Right lobe of liver (tissue), 6 donors: ENCODE measurements at places on chromosomes 1 and 21.
A peak's percentile ranks its signal among the peaks of the same experiment; 100 is the strongest.

GRCh38 chr1:220983877-220984635 lies 104.8 kb downstream of the HLX start:
- peak; percentile 83 for DNase-seq
- peak overlapping the region; percentile 28 for H3K27ac ChIP-seq
- peaks cover 6% of the 10 kb centered on the region for H3K4me1 ChIP-seq
- H3K4me3 ChIP-seq: no peak overlapping the region
- H3K36me3 ChIP-seq: no peaks in the 10 kb centered on the region

DNA sequence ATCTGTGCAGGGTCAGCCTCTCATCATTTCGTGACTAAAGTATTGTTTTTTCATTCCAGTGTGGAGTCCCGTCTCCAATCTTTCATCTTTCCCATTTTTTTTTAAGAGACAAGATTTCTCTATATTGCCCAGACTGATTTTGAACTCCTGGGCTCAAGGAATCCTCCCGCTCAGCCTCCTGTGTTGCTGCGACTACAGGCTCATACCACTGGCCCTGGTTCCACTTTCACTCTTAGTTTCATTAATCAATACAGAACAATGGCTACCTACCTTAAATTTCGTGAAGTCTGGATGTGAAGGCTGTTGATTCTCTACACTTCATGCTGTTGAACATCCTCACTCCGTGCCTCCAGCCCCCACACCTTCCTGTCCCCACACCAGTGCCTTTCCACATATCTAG lies 97.7 kb upstream of the GREM2 start:
- no peak for DNase-seq
- H3K36me3 ChIP-seq: no peaks in the 10 kb centered on the region
- H3K27me3 ChIP-seq: no peaks in the 10 kb centered on the region

DNA sequence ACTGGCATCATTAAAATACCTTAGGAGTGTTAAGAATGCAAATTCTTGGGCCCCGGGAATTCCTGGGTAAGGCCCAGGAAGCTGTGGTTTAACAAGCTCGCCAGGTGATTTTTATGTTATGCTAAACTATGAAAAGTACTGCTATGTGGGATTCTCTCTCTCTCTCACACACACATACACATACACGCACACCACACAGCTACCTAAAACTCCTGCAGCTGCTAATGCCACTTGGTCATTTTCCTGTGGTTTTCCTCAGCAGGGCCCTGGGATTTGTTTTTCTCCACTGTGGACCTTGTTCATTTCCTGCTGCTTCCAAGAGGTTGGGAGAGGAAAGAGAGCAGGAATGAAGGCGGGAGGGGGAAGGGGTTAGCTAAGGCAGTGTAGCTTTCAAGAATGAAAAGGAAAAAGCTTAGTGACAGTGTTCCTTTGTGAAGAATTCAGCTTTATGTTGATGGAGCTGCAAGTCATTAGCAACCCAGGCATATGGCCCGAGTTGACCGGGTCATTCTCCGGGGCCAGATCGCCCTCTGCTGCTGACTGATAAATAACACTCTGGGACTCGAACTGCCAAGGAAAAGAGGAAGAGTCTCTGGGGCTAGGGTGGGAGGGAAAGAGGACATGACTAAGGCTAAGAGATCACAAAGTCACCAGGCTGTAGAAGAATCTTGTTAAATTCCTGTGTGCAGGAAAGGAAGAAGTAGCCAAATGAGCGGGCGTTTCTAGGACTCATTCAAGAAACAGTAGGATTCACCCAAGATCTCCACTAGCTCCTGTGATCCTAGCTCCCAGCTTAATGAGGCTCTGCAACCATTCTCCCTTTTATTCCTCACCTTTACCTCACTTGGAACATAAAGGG lies 30.5 kb upstream of the LRIG2 start:
- no peaks in the 10 kb centered on the region for H3K36me3 ChIP-seq
- peak; percentile 71 for DNase-seq
- no peak overlapping the region for H3K27ac ChIP-seq
- H3K4me1 ChIP-seq: peaks cover 3% of the 10 kb centered on the region
- no peaks in the 10 kb centered on the region for H3K27me3 ChIP-seq
- no peak overlapping the region for H3K4me3 ChIP-seq

GRCh38 chr1:32047701-32048100 lies 25.0 kb upstream of the TMEM39B start:
- no peak overlapping the region for H3K27ac ChIP-seq
- no peak for DNase-seq
- peaks cover 59% of the 10 kb centered on the region for H3K36me3 ChIP-seq
- H3K4me1 ChIP-seq: no peaks in the 10 kb centered on the region
- H3K27me3 ChIP-seq: no peaks in the 10 kb centered on the region

DNA sequence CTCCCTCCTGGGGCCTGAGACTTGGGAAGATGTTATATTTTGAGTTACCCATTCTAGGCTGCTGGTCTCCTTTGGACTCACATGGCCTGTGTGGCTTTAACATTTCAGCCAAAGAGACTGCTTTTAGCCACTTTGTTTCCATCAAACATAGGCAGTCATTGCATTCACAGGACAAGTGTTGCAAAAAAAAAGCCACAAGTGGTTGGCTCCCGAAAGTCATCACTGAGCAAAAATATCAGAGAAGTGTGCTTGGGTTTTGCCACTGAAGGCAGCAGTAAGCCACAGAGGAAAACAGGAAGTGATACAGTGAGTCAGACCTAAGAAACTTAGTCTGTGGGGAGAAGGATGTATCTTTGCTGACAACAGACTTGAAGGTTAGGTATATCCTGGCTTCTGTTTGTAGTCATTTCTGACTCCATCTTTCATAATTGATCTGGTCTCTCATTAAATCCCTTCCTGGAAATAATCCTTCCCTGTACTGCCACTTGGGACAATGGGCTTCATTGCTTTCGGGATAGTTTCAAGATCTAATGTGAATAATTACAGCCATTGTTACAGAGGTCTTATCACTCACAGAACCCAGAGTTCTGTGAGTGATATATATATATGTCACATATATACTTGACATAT lies 80.9 kb downstream of the COLGALT2 start:
- no peak for DNase-seq
- H3K27ac ChIP-seq: no peak overlapping the region
- H3K36me3 ChIP-seq: no peaks in the 10 kb centered on the region

GRCh38 chr1:206982216-206982615 lies 12.0 kb upstream of the FCAMR start:
- H3K27me3 ChIP-seq: no peaks in the 10 kb centered on the region
- no peaks in the 10 kb centered on the region for H3K36me3 ChIP-seq
- H3K4me3 ChIP-seq: no peak overlapping the region
- H3K4me1 ChIP-seq: no peaks in the 10 kb centered on the region
- H3K27ac ChIP-seq: no peak overlapping the region

DNA sequence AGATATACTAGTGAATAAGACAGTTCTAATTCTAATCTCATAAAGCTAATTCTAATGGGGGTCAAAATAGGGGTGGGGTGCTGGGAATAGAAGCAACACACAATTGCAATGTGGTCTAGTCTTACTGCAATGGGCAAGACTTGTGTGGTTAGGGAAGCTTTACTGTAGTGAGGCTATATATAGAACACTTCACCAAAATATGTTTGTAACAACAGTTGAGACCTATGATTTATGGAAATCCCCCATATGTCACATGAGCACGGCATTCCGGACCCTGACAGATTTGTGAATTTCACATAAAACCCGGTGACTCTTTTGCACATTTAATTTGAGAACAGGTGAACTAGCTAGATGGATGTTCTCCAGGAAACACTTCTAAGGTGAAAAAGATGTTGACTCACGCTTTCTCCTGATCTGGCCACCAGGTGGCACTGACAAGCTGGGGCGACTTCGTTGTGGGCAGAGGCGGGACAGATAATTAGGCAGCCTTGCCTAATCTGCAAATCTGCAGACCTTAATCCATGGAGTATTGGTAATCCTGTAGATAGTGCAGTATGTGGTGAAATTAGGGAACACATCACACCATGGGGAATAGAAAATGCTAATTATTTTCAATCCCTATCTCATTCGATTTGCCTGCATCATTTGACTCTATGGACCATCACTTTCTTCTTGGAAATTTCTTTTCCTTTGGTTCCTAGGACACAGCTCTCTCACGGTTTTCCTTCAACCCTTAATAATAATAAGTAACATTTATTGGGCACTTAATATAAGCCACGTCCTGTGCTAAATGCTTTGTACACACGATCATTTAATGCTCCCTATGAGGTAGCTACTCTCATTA lies 37.7 kb downstream of the KIAA0040 start:
- no peak overlapping the region for H3K27ac ChIP-seq
- peak; percentile 78 for DNase-seq
- H3K4me3 ChIP-seq: no peak overlapping the region
- no peaks in the 10 kb centered on the region for H3K27me3 ChIP-seq
- H3K4me1 ChIP-seq: peaks cover 12% of the 10 kb centered on the region

- H3K27me3 ChIP-seq: no peaks in the 10 kb centered on the region
- no peaks in the 10 kb centered on the region for H3K4me1 ChIP-seq
- no peak overlapping the region for H3K27ac ChIP-seq
- no peak for DNase-seq
Observed at GRCh38 chr1:42240966-42241755, 76.6 kb upstream of the GUCA2A start.

GRCh38 chr1:17668624-17669175 lies 86.4 kb upstream of the ACTL8 start:
- H3K27me3 ChIP-seq: no peaks in the 10 kb centered on the region
- H3K36me3 ChIP-seq: no peaks in the 10 kb centered on the region
- H3K27ac ChIP-seq: no peak overlapping the region
- H3K4me3 ChIP-seq: no peak overlapping the region
- H3K4me1 ChIP-seq: no peaks in the 10 kb centered on the region

DNA sequence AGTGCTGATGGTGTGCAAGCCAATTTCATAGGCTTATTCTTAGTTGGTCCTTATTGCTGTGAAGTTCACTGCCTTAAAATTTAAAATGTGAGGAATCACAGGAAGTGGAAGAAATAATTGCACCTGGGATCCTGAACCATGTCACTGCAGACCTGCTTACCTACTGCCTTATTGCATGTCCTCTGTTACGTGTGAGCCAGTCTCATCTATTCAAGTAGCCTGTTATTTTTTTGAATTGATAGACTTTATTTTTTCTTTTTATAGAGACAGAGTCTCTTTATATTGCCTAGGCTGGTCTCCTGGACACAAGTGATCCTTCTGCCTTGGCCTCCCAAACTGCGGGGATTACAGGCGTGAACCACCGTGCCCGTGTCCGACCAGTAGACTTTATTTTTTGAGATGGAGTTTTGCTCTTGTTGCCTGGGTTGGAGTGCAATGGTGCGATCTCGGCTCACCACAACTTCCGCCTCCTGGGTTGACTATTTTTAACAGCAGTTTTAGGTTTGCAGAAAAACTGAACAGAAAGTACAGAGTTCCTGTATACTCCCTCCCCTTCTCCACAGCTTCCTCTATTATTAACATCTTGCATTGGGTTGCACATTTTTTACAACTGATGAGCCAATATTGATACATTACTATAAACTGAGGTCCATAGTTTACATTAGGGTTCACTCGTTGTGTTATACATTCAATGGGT lies 14.0 kb upstream of the DISC1 start:
- no peak overlapping the region for H3K27ac ChIP-seq
- no peak overlapping the region for H3K4me3 ChIP-seq
- no peaks in the 10 kb centered on the region for H3K36me3 ChIP-seq
- no peak for DNase-seq
- H3K27me3 ChIP-seq: no peaks in the 10 kb centered on the region

DNA sequence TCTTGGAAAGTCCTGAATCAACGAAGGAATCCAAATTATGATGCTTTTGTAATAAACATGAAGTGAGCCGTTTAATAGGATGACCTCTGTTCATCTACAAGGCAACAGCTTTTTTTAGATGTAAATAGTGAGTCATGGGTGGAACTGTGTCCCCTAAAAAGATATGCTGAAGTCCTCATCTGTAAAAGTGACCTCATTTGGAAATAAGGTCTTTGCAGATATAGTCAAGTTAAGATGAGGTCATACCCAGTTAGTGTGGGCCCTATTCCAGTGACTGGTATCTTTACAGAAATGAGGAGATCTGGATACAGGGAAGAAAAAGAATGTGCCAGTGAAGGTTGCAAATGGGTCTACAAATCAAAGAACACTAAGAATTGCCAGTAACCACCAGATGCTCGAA lies 1287.3 kb upstream of the ADGRL4 start:
- DNase-seq: no peak
- H3K4me1 ChIP-seq: no peaks in the 10 kb centered on the region
- no peak overlapping the region for H3K27ac ChIP-seq
- no peak overlapping the region for H3K4me3 ChIP-seq

DNA sequence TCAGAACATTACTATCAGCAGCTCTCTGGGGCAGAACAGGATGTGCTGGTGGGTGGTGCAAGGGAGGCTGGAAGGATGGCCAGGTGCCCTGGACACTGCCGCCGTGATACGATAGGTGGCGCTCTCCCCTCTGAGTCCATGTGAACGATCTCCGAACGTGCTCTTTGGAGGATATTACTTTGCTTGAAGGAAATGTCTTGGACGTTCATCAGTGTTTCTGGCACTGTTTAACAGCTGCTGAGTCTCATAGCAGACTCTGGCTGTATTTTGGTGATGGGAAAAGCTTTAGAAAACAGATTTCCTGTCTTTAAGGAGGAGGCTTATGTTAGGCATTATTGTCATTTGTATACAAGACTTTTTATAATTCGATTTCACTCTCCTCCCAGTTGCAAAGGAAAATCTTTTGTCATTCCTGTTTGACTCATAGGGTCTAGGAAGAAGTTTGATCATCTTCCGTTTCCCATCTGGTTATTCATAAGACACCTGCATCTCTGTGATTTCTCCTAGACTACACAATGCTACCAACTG lies 386.2 kb upstream of the ADGRL2 start:
- H3K27me3 ChIP-seq: no peaks in the 10 kb centered on the region
- no peaks in the 10 kb centered on the region for H3K4me1 ChIP-seq
- H3K4me3 ChIP-seq: no peak overlapping the region
- H3K36me3 ChIP-seq: no peaks in the 10 kb centered on the region
- DNase-seq: peak; percentile 66

DNA sequence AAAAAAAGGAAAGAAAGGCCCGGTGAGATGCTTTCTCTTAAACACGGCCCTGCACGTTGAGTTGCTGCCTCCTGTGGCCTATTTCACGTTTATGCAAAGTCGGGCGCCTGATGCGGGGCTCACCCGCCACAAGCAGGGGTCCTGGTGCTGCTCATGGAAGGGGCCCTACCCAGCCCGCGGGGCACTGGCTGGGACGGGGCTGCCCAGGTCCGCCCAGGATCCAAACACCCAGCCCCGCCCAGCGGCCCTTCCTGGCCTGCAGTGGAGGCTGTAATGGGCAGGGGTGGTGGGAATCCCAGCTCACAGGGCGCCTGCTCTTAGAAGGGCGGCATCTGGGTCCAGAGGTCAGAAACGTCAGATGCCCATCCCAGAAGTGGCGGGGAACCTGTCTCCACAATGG lies 1.6 kb downstream of the COL6A2 start:
- DNase-seq: peak; percentile 56
- H3K36me3 ChIP-seq: no peaks in the 10 kb centered on the region
- peaks cover 8% of the 10 kb centered on the region for H3K27me3 ChIP-seq
- H3K4me3 ChIP-seq: peak overlapping the region; percentile 11
